ENCODE measurements at places on chromosomes 5 and 9. TPM values are rescaled to one million over a fixed set of nuclear protein-coding genes. Genes with fewer than 3 reads are reported as not detected.

- no peak for DNase-seq
Measured at GRCh38 chr5:571791-572190, 40.3 kb upstream of the CEP72 start.

The TMEM252 gene
- total RNA-seq, result not detected

GRCh38 chr5:122341087-122341486 is 29.1 kb downstream of the SNCAIP start:
- DNase-seq, result no peak

DNA sequence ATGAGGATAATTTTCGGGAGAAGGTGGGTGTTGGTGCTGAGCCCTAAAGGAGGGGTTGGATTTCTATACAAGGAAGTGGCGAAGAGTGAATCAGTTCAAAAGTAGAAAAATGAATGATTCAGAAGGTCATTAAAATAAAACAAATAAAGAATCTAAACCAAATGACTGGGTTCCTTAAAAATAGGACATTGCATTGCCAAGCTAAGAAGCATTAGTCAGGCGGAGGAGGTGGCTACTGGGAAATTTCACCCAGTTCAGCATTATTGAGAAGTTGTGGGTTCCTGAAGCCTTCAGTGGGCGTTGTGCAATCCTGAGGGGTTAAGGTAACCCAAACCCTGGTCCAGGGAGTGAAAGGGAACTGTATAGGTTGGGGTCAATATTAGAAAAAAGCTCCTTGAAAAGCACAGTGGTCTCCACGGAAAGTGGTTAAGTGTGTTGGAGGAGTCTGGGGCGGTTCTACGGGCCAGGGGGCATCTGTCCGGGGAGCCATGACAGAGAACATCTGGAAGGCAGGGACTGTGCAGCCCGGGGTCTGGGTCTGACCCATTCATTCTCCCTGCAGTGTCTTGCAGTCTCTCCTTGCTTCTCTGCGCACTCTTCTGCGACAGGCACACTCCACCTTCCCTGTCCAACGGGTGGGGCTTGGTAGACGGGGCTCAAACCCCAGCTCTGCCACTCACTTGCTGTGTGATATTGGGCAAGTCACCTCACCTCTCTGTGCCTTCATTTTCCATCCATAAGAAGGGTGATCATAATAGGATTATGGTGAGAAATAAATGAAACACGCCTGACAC is 27.6 kb upstream of the DUSP1 start:
- peak; percentile 81 for DNase-seq

The AK3 gene
- 51.3 TPM for total RNA-seq

The SLC4A9 gene
- 0.10 TPM for total RNA-seq

DNA sequence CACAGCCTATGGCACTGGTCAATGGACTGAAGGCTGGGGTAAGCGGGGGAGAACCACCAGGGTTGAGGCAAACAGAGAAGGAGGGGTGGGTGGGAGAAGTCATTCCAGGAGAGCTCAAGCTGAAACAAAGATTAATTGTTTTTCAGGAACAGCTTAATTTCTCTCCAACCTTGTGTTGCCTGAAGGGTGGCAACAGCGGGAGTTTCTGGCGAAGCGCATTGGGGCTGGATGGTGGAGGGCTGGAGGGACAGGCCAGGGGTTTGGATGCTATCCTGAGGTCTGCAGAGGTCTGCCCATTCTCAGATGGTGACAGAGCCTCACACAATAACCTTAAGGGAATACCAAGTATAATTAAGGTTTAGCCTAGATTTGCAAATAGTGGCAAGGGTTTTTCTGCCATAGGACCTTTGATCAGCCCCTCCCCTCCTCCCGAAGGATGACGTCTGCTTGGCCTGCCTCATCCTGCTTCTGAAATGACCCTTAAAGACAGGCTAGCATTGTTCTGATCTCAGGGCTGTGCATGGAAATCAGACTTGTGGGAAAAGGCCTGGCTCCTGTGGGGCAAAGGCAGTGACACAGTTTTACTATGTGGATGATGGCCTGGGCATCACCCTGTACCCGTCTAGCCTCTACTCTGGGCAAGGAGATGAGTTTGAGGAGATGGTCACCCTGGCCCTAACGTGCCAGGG is 32.7 kb downstream of the PSD2 start:
- DNase-seq, result peak; percentile 38

Measured in spleen (tissue), 13 donors.